Fibroblast of upper back skin (primary cell): ENCODE measurements at places on chromosomes 5 and 9.
A peak's percentile ranks its signal among the peaks of the same experiment; 100 is the strongest.

DNA sequence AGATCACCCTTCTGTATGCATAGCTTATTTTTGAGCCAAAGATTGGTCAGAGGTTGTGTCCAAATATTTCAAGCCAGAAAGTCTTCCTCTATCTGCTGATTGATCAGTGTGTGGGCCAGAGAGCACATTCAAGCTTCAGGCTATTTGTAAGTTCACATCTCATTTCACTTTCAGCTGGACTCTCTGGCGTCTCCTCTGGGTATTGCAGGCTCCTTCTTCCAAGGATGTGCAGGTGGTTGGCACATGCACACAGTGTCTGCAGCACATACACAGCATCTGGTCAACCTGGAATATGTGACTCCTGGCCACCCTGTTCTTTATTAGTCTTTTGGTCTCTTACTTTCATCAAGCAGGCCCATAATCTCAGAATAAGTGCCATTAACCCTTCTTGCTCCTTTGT, 516.1 kb downstream of the ANXA1 start:
- no peak for DNase-seq

DNA sequence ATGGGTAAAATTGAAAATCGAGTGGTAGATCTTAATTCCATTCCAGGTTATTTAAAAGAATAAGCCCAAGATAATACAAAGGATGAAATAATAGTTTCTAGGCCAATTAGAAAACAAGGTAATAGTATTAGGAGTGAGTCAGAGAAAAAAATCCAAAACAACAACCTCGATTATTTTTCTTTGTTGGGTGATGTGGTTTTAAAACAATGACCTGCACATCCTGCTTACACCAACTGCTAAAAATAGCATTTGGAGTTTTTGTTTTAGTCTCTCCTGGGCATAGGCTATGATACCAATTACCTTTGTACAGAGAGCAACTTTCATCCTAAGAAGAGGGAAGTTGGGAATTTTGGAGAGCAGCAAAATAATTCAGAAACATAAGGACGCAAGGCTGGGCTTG, 101.7 kb upstream of the MYO10 start:
- DNase-seq: no peak

DNA sequence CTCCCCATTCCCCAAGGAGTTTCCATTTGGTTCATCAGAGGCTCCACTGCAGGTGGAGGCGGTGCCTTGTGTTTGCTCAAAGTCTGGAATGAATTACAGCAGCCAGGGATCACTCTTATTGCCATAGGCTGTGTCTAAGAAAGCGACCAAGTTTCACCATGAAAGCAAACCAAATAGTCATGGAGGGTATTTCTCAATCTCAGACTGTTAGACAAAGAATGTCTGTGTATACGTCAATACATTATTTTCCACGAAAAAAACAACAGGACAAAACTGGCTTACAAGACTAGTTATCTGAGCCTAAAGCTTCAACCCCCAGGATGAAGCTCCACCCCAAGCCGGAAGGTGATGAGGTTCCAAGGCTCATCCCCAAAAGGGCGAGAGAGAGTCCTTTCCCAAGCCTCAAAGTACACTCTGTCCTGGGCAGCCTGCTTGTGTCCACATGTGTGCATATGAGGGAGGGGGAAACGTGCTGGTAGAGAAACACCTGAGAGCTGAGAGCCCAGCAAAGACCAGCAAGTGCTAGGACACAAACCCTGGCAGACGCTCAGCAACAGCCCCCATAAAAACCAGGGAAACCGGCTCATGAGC, 4.3 kb downstream of the B4GALT1 start:
- DNase-seq: peak; percentile 94

DNA sequence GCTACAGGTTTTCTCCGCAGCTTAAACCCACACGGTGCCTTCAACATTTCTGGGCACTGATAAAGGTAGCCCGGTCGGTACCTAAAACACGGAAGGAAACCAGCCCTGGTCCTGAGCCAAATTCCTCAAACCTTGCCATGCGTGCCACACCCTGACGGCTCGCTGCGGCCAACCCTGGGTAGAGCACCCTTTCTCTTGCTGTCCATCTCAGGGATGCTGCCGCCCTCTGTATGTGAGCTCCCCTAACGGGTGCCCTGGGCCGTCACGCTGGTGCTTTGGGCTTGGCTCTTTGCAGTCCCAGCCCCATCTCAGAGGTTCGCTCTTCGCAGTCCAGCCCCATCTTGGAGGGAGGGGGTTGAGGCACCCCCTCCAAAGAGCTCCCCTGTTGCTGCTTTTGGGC, 43.9 kb downstream of the PNPLA7 start:
- no peak for DNase-seq

- no peak for DNase-seq
Measured at GRCh38 chr5:153237671-153238332, 252.7 kb upstream of the GRIA1 start.

DNA sequence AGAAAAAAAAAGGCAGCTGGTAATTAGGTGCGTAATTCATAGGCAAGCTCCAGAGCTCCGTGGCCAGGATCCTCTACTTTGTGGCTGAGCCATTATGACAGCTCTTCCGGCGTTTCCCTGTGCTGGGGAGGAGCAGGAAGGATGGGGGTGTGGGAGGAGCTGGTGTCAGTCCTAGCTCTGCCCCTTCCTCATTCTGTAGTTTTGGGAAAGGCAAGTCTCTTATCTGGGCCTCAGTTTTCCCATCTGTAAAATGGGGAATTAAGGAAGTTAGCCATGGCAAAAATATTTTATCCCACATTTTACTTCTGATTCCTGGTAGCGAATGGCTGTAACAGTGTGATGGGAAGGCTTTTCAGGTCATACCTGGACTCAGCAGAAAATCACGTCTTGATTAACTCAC, 81.1 kb downstream of the SEC61B start:
- DNase-seq: no peak

DNA sequence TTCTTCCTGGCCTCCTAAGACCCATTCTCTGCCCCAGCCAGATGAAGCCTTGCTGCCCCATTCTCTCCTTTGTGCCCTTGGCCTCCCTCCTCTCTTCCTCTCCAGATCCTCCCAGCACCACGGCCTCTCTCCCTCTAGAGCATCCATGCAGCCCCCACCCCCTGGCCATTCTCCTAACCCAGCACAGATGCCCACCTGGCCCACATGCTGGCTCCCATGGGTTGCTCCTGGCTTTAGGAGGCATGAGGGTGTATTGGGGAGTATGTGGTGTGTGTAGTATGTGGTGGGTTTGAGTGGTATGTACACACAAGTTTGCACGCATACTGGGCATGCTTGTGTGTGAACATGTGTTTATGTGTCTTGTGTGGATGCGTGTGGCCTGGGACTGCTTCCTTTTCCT, 47.1 kb downstream of the FOXI1 start:
- DNase-seq: no peak

DNA sequence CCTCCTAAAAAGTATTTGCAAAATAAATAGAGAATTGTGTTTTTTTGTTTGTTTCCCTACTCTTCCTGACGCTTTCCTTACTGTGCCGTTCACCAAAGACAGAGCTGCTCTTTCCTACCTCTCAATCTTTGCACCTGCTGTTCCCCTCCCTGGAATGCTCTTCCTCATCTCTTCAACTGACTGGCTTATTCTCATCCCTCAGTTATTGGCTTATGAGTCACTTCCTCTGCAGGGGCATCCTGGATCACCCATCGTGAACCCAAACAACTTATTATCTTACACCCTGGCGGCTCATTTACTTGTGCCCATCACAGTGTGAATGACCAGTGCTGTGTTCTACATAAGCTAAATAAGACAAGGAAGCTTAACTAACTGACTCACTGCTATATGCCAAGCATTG, 36.1 kb upstream of the CCNG1 start:
- DNase-seq: no peak

GRCh38 chr5:162939991-162940390, 497.4 kb upstream of the CCNG1 start:
- no peak for DNase-seq

- peak; percentile 54 for DNase-seq
Measured at GRCh38 chr9:136644343-136644592, 18.4 kb upstream of the EGFL7 start.

- no peak for DNase-seq
Measured at GRCh38 chr9:120490888-120491595, 88.9 kb downstream of the CDK5RAP2 start.

DNA sequence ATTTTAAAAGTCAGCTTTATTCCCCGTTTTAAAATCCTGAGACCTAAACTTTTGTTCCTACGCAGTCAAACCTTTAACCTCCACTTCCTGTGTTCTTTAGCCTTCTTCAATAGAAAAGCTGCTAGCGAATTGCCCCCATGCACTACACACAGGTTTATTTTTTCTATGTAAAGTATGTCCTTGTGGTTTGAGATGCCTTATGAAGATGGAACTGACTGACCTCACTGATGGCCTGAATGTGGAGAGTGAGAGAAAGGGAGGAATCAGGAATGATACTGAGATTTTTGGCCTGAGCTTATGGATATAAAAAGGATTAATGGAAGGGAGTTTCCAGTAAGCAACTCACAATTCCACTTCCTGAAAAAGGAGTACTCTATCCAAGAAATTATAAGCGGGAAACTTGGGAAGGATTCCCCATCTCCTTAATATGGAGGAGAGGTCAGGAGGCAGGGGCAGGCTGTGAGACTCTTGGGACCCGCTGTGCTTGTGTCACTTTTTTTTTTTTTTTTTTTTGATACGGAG, 89.5 kb downstream of the UGCG start:
- DNase-seq: peak; percentile 35

DNA sequence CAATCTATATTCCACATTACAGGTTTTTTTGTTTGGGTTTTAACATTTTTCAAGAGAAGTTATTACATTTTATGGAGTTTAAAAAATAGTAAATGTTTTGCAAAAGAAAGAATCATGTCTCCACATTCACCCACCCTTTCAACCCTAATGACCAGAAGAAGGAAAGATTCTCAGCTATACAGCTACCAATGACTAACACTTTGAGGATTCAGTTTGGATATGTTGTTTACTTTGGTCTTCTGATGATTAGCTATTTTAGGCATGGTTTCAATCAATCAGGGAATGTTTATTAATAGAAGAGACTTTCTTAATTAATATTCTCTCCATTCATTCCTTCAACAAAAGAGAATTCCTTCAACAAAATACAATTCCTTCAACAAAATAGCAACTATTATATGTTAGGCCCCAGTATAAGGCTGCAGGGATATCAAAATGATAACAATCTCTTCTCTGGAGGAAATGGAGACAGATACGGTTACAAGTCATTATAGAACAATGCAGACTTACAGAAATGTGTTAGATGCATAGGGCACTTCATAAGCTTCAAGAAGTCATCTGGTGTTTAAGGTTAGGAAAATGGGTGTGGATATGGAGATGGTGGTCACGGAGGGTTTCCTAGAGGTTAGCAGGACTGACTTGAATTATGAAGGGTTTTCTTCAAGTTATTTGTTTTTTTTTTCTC, 9.3 kb upstream of the NR3C1 start:
- DNase-seq: no peak

- DNase-seq: no peak
Measured at GRCh38 chr9:12783767-12784460, 9.1 kb downstream of the LURAP1L start.

- no peak for DNase-seq
Measured at GRCh38 chr5:130099008-130099407, 194.7 kb downstream of the CHSY3 start.

GRCh38 chr5:59039296-59040023, 456.6 kb downstream of the RAB3C start:
- DNase-seq: peak; percentile 73

DNA sequence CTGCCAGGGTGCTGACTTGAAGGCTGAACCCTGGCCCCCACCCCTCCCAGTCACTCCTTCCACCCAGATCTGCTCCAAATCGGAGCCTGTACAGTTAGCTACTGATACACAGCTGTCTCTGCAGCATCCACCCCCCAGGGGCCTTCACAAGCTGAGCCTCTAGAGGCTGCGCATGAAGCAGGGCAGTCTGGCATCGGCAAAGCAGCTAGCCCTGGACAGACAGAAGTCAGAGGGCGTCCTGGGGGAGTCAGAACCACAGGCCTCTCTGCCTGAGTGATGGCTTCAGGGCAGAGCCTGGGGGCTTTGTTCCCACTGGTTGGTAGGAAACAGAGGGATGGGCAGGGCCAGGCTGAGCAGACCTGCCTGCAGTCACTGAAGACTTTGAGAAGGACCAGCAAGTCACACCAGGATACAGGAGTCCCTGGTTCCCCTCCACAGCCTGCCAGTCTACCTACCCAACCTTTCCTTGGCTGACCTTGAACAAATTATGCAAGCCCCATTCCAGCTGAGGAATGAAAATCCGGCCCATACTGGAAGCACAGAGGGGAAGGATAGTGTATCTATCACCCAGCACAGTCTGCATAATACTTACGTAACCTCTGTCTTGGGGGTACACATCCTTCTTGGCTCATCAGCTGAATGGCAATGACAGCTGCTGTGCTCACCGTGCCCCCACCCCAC, 8.8 kb downstream of the VDAC1 start:
- no peak for DNase-seq

GRCh38 chr5:126395198-126395597, 28.0 kb upstream of the GRAMD2B start:
- DNase-seq: peak; percentile 72

- no peak for DNase-seq
Measured at GRCh38 chr9:3528451-3528850, 2.6 kb upstream of the RFX3 start.

GRCh38 chr5:172645271-172646055, 4.4 kb downstream of the NEURL1B start:
- no peak for DNase-seq
